ENCODE measurements at places on chromosomes 1 and 21.

DNA sequence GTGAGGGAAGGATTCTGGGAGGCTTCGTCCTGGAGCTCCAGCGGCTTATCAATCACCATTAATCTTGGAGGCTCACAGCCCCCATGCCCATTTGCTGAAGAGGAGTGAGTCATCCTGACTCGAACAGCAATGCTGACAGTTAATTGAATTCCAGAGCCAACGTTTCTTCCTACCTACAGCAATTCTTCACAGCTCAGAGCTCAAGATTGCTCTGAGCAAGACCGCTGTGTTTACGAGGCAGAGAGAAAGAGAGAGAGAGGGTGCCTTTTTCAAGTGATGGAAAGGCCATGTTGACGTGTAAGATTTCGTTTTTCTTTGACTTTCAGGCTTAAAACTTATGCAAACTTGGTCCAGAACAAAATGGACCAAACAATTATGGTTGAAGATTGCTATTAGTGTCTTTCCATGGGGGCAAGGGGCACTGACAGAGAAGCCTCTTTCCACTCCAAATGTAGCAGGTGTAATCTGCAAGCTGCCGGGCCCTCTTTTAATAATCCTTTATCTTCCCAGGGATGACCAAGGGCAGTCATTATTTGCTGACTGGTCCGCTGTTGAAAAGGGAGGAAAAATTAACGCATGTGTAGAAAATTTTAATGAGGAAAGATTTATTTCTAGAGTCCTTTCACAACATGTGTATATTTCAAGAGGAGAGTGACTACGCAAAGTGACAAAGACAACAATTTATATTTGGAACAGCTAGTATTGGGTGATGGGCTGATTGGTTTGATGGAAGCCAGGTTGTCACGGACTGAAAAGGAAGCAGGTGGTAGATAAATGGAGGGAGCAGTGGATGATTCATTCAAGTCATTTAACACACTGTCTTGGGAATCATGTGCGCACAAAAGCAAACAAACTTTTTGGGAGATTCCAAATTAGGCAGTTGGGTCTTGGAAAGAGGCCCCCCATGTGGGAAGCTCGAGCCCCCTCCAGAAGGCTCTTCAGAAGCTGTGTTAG is 136.1 kb upstream of the IRF2BP2 start:
- peak; percentile 76 for DNase-seq

DNA sequence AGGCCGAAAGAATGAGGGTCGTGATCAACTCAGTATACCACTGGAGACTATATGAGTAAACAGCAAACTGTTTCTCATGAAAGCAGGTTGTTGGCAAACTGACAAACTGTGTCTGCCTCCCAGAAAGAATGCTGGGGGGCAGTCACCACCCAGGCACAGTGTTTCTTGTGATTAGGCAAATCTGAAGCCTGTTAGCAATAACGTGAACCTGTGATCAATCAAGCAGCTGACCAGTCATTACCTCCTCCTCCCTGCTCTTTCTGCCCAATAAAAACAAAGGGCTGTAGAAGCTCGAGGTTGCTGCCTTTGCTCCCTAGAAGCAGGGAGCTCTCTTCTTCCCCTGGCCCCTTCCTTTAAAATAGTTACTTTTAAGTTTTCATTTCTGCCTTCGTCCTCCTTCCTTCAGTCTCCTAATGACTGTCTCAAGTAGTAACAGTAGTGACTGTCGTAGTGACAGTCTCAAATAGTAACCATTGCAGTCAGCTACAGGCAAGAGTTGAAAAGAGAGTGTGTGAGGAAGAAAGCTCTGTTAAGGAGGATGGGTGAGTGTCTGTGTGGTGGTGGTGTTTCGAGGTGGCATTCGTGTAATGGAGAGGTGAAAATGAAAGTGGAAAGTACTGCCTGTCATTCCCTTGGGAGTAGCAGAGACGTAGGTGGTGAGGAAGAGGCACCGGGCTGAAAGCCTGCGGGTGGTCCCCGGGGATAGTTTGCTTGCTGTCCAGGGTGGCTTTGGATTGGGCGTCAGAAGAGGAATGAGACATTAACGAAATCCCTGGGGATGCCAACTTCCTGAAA is 14.5 kb downstream of the HHAT start:
- DNase-seq = no peak

- DNase-seq = no peak
Observed at GRCh38 chr1:26449868-26450267, 17.7 kb downstream of the DHDDS start.

GRCh38 chr1:61139775-61140549 is 57.6 kb downstream of the NFIA start:
- no peak for DNase-seq

DNA sequence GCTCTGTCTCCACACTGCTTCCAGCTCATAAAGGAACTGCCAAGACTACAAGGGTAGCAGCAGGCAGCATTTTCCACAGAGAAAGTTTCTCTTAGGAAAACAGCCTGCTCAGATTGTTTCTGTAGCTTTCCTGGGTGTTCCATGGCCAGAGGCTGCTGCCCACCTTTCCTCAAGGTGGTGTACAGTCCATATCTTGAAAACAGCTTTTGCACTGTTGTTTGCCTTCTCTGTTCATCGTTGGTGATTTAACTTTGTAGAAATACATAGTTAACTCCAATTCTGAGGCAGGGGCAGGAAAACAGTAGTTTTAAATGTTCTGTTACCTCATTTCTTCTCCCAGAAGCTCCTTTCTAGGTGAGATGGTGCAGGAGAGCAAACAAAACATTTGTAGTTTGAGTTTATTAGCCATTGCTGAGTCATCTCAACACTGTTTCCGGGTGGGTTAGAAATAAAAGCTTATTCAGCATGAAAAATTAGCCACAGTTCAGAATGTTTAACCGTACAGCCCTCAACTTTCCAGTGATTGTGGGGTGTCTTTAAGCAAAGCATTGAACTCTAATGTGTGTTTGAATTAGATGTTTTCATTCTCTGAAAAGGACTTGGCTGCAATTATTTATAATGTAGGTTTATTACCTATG is 41.7 kb downstream of the DIP2A start:
- no peak for DNase-seq

DNA sequence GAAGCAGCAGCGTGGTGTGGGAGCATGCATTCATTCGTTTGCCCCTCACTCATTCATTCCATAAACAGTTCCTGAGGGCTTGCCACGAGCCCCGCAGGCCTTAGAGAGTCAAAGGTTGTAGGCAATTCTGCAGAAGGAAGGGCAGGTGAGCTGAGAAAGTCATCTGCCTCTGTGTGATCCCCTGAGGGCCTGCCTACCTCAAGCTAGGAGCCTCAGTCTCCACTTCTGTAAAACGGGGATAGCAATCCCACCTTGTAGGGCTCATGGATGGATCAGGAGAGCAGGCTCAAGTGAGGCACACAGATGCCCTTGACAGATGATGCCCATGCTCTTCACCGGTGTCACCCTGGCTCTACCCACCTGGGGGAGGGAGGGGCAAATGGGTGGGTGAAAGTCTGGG is 26.6 kb upstream of the ALDH4A1 start:
- DNase-seq = no peak

DNA sequence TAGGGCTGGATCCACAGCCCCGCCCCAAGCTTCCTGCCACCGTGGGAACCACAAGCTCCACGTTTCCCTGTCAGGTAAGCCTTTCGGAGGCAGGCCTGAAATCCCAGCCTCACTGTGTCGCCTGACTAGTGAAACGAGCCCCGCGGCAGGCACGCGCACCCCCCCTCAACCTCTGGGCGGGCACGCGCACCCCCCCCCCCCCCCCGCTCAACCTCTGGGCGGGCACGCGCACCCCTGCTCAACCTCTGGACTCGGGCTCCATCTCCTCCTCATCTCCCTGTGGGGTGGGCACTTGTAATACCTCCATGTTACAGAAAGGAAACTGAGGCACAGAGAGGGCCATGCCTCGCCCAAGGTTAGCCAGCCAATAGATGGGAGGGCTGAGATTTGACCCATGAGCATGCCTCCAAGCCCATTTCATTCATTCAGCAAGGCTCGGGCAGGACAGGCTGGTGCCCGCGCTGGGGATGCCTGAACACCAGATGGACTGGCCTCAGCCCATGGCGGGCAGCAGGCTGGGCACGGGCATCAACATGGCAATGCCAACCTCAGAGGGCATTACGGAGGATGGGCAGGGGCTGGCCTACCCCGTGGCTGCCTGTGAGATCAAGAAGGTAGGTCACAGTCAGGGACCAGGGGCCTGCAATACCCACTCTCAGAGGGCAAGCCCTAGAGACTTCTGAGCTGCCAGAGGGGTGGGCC is 4.7 kb downstream of the CFAP410 start:
- no peak for DNase-seq

DNA sequence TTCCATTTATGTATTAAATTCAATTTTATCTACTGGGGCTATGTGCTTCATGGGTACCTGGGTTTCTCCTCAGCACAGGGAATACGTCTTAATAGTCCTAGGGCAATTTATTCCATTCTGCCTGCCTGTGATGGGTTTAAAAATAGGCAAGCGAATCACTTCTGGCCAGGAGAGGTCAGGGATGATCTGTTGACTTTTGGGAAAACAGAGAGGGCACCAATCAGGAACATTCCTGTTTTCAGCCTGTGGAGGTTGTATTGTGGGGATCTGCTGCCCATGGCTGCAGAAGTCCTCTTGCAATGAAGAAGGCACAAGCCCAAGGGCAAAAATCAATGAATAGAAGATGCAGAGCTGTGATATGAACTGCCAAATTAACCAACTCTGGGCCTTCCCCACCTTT is 303.1 kb downstream of the CTH start:
- DNase-seq = no peak

- DNase-seq = no peak
Observed at GRCh38 chr21:45740491-45741357, 97.2 kb downstream of the PCBP3 start.

DNA sequence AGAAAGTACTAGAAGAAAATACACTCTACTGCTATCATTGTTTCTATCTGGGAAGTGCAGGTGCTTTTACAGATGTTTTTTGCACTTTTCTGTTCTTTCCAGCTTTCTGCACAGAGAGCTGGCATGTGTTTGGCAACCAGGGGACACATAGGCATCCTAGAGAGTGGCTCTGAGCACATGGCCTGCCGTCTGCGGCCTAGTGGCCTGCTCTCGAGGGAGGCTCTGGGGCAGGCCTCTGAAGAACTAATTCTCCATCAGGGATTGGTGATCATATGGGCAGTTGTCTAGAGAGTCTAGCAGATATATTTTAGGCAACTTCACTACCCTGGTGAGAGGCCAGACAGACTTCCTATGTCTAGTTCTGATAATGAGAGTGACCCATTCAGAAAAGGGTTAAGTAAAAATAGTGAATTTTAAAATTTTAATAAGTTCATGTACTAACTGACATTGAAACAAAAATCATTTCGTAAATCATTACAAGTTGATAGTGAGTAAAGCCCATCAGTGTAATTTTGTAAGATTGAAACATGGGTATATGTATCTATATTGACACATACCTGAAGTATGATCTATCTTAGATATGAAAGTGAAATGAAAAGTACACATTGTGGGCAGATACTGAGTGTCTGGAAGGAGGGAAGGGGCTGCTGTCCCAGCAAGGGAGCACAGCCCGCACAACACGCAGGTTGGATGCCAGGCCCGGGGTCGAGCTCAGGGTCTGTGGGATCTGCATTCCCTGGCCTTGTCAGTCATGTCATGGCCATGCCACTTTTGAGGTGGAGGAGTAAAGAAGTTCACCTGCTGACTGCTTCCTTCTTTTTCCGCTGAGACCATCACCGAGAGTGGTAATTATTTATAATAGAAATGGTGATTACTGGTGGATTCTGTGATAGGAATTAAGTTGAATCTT is 79.8 kb downstream of the PCBP3 start:
- DNase-seq = no peak

- DNase-seq = peak; percentile 45
Observed at GRCh38 chr21:21713651-21714180, 715.5 kb downstream of the NCAM2 start.

DNA sequence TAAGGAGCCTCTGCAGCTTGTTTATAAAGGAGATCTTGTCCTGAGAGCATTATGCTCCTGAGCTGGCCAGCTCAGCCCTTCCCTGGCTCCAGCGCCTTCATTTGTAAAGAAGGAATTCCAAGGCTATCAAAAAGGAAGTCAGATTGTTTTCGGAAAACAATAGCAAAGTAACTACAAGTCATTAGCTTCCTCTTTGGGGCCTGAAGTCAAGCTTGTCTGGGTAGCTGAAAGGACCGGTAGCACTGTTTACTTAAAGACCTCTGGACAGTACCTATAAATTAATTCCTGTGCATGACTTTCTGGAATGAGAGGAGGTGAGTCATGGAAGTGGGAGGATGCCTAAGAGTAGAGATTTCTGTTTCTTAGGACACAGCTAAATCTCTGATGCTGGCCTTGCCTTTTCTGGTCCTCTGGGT is 20.7 kb upstream of the GJA5 start:
- DNase-seq = peak; percentile 7

DNA sequence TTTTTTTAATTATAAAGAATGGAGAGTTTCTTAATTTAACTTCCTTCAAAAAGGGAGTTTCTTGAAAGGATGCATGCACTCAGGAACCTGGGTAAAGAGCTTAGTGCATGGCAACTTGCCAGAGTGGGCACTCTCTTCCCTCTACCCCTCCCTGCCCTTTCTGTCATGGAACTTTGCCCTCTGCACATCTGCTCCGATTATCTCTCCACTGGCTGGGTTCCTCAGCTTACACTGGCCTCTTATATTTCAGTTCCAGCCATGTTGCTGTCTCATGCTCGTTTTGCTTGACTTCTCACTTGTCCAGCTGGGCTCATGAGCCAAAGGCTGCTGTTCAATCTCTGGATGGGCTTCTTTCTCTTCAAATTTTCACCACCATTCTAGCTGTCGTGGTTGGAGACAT is 87.0 kb downstream of the NCAM2 start:
- DNase-seq = no peak

- DNase-seq = no peak
Observed at GRCh38 chr1:81327743-81328142, 473.0 kb upstream of the ADGRL2 start.

DNA sequence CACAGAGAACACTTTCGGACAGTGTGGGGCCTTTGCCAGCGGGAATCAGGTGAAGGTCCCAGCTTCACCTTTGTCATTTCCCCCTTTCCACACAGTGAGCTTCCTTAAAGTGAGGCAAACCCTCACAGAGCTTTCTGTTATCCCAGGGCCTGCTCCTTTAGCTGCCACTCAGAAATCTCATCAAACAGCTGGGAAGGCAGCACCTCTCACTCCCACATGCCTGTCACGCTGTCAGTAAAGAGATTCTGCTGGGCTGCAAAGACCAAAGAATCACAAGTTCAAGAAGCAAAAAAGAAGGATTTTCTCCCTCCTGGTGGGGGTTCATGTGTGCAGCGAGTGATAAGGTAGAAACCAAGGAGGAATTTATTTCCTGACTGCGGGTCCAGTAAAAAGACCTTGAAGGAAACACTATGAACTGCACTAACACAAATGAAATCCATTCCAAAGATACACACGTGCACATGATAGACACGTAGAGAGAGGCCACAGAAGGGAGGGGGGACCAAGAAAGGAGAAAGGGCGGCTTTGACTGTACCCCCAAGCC is 44.0 kb downstream of the HTR6 start:
- DNase-seq = no peak
